ENCODE measurements at places on chromosomes 5 and 9.

- DNase-seq = no peak
Measured at GRCh38 chr9:70865471-70865870, 255.9 kb downstream of the TRPM3 start.

DNA sequence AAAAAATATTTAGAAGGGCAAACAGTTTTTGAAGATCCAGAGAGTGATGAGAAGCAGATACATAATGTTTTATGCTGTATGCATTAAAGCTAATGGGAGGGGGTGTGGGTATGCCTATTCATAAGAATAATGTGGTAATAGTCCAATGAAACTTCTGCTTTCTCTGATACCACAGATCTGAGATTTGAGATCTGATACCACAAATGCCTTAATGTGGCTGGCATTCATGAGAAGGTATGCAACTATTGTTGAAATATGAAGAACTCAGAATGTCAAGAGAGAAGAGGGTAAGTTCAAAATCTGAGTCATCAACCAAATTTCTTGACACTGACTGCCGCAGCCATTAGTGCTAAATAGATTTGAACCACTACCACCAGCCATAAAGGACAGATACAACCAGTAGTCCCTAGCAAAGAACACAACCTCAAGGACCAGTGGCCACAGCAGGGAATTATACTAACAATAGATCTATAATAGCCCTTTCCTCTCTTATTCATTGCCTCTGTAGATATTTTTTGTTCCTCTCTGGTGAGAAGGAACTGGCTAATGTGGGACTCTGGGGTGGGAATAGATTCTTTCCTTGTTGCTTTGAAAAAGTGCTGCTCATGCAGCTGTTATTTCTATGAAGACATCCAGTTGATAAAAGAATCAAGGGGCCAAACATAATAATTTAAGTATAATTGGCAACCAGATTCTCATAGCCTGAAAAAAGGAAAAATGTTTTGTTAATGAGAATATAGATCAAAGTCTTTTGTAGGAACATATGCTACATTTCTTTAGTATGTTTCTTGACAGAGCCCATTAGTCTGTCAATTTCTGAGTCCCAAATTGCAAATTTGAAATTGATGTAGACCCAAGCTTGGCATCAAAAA lies 256.5 kb upstream of the ZNF608 start:
- DNase-seq = no peak

- no peak for DNase-seq
Measured at GRCh38 chr5:181100121-181100875, 30.7 kb downstream of the OR2V1 start.

GRCh38 chr5:113039934-113040285 lies 63.3 kb downstream of the DCP2 start:
- no peak for DNase-seq

GRCh38 chr5:119913425-119913824 lies 284.1 kb downstream of the FAM170A start:
- DNase-seq = no peak

DNA sequence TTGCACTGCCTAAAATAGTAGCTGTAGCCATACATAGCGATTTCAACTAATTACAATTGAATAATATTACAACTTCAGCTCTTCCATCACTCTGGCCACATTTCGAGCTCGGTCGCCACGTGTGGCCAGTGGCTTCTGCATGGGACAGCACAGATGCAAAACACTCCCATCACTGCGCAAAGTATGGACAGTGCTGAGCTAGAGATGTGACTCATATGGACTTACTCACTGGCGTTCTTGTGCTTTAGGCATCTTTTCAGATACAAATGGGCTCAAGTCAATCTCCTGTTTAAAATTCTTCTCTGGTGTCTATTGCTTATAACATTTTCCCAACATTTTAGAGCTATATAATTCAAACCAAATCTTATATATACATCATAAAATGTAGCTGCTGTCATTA lies 222.7 kb downstream of the ELAVL2 start:
- DNase-seq = no peak

- DNase-seq = no peak
Measured at GRCh38 chr5:35201291-35201690, 29.0 kb downstream of the PRLR start.

GRCh38 chr5:159553792-159554191 lies 223.5 kb upstream of the IL12B start:
- no peak for DNase-seq

DNA sequence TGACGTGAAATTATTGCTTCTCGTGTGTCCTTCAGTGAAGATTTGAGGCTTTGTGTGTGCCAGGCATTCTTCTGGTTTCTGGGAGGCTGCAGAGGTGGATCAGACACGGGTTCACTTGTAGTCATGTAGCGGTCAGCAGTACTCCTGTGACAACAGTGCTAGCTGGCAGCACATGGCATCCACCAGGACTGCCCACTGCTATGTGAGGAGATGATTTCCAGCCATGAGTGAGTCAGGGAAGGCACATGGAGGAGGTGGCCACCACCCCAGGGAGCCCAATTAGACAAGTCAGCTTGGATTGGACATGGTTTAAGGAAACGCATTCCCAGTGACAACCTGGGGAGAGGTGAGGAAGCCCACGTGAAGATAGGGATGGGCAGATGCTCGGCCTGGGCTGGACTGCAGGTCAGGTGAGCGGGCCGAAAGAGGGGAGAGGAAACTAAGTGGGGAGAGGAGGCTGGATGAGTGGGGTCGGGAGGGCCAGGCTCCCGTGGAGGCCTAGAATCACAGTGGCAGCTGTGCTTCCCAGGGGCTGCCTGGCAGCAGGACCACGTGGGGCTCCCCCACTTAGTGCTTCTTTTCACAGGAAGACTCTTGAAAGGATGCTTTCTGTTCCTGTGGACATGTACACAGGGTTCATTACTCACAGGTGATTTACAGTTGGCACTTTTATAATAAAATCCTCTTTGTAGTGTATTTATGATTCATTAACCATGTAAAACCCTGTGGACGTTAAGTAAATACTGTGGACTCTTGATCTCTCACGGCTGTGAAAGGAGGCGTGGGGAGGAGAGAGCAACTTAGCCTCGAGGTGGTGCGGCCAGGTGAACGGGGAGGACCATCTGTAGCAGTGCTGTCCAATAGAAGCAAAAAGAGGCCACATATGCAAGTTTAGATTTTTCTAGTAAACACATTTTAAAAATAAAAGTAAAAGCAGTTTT lies 80.0 kb upstream of the OTULINL start:
- DNase-seq = no peak

GRCh38 chr9:89702401-89702800 lies 97.6 kb downstream of the GADD45G start:
- no peak for DNase-seq

DNA sequence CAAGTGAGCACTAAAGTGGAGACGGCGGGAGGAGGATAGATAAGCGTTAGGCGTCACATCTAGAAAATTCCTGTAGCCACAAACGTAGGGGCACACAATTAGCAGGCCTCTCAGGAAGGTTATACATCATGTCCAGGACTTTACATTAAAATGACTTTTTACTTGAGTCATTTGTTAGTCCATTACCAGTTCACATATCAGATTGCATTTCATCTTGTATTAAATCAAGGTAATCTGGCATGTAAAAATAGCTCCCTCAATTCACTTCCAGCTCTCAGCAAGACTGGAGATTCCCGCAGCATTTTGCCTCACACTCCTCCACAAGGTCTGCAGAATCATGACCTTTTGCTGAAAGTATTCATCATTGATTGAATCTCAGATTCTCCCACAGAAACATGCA lies 118.8 kb downstream of the PRDM6 start:
- DNase-seq = no peak

- no peak for DNase-seq
Measured at GRCh38 chr5:81708889-81709288, 42.0 kb downstream of the SSBP2 start.

DNA sequence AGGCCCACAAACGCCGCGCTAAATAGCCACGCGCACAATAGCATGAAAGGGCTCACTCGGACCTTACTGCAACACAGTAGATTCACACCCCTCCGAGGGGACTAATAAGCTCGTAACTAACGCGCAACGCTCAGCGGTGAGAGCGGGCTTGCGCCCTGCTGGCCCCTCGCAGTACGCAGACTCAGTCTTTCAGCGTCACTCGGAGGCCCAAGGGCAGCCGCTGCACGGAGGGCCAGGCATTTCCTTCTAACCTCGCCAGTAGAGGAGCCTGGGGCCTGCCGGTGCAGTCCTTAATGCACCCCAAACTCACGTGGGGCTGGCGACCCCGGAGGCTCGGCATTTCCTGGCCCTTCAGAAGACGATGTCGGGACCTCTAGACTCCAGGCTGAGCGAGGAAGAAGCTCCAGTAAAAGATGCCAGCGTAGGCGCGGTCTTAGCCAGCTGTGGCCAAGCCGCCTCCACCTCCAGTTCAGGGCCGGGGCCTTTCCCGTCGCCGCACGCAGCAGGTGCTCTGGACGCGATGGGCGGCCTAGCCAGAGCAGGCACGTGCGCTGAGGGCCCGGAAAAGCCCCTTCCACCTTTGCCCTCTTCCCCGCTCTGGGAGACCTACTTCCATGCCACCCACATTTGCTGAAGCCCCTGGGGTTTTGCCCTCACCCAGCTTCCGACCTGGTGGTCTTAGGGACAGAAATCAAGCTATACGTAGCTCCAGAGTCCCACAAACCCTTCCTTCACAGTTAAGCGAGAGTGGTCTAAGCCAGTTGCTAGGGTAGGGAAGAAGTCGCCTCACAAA lies 38.3 kb upstream of the TIFAB start:
- DNase-seq = no peak

DNA sequence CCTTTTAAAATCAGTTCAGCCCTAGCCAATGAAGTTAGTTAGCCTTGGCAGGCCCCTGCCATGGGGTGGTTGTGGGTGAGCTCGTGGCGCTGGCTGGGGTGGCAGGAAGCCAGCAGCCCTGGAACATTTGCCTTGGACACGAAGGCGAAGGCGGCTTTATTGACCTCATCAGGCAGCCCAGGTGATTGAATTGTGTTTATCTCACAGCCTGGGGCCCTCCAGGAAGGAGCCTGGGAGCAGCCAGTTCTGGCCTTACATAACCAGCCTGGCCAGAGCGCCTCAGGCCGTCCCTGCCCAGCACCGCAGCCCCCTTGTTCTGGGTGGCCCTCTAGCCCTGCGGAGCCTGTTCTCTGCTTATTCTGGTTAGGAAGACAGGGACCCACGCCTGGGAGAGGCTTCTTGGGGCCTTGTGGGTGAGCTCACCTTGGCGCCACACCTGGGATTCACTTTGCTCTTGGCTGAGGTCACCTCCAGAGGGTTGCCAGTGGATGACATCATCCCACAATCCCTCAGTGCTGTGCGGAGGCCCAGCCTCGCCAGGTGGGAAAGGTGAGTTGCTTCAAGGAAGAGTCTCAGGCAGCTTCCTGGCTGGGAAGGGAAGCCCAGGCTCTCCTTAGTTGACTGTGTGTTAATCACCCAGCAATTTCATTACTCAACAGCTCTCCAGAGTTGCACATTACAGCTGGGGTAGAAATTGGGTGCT lies 54.4 kb upstream of the RPL26L1 start:
- DNase-seq = no peak

DNA sequence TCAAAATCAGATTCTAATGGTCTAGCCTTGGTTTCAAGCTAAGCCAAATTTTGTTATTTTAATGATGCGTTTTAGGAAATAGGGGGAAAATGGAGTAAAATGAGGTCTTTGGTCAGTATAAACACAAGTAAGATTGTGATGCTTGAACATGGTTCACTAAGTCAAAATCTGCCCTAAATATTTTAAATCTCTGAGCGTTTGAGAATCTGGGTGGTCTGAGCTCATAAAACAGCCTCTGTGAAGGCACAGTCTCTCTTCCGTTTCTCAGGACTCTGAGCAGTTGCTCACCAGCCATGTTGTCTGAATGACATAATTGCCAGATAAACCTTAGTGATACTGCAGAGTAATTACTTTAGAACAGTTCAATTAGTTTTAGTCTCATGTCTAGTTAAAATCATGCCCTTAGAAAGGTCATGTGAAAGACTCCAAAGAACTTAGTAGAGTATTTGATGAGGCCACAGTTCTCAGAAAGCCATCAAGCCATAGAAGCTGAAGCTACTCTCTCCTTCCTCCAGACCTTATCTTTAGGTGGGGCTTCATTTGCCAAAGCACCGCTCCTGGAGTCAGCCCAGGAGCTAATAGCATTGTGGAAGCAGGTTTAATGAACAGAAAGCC lies 257.1 kb upstream of the MAP3K1 start:
- DNase-seq = no peak

DNA sequence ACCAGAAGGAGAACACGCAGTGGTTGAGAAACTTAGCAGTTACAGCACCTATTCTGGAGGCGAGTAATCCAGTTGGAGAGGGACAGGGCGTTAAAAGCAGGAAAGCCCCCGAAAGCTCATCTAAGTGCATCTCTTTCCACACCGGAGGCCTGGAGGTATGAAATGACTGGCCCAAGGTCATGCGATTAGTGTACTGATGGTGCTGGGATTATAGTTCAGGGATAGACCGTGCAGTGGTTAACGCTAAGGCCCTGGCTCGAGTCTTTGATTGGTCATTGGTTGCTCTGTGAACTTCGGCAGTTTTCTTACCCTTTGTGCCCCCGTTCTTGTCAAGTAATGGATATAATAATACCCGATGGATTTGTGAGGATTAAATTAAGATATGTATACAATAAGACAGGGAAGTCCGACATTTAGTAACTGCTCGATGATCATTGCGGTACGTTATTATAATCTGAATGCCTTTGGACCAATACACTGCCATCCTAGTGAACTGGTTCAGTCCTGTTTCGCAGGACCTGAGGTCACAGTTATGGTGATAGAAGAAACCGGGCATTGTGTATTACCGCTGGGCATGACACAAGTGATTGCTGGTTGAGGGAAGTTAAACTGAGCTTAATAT lies 960 bp downstream of the CANX start:
- DNase-seq = peak; percentile 22

GRCh38 chr5:167945542-167946384 lies 345.7 kb upstream of the WWC1 start:
- DNase-seq = no peak

DNA sequence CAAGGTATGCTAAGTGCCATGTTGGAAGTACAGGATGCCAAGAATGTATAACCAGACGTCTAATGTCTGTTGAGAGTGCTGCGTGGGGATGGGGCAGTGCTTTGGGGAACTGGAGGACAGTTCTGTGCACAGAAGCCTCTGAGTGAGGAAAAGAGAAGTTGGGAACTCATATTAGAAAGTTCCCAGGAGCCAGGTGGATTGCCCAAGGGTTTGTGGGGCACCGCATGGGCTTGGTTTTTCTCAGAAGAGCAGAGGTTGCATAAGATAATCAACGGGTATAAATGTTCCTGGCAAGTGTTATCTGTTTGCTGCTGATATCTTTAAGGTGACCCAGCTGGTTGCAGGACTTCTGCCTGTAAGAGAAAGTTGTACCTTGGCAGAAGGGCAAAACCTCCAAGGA lies 13.1 kb downstream of the HRH2 start:
- no peak for DNase-seq

- DNase-seq = no peak
Measured at GRCh38 chr5:32642276-32643002, 57.1 kb downstream of the SUB1 start.

DNA sequence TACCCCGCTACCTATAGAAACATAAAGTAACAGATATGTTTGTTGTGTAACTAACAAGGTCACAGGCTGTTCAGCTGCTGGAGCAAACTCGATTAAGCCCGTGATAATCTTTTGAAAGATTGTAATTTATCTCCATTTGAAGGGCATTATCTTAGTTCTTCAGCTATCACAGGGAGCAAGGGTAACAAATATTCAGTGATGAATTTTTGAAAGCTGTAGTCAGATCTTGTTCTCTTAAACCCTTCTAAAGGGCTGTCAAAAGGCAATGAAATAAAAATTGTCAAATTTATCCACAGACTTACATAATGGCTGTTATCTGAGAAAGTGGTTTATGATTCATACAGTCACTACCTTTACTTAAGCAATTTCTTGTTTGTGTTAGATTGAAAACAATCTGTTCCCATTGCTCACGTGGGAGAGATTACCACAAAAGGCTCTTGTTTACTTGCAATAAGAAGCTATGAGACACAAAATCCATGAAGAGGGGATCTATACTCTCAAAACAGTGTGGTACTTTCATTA lies 78.3 kb upstream of the ZNF608 start:
- no peak for DNase-seq

Data from thymus (tissue), 14 donors.